ENCODE measurements at places on chromosomes 1 and 21. TPM values are rescaled to one million over a fixed set of nuclear protein-coding genes. Genes with fewer than 3 reads are reported as not detected.

The RORC gene
- 0.75 TPM for total RNA-seq

DNA sequence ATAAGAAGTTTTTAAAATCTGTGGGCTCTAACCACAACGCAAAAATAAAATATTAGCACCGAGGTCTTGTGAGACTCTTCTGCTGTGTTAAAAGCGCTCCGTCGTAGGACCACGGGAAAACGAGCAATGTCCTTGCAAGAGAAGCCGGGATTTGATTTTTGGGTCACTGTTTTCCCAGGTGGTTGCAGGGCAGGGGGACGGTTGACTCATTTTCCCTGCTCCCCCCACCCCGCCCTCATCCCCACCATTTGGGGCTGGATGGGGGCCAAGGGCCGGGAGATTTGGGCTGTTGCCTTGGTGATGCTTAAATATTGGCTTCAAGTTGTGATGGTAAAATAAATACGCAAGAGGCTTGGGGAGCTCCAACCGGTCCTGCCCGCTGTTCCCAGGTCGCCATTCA is 67.6 kb upstream of the SLC25A33 start:
- DNase-seq, result no peak

DNA sequence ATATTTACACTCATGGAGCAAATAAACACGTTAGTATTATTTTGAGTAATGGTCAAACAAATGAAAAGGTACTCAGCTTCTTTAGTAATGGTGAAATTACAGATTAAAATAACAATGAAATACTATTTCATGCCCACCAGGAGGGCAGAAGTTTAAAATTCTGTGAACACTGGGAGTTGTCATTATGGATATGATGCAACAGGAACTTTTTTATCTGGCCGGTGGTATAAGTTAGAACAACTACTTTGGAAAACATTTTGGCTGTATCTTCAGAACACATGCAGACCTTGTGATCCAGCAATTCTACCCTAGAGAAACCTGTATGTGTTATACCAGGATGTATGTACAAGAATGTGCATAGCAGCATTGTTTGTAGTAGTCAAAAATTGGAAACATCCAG is 23.2 kb upstream of the PPP1R8 start:
- DNase-seq, result no peak

DNA sequence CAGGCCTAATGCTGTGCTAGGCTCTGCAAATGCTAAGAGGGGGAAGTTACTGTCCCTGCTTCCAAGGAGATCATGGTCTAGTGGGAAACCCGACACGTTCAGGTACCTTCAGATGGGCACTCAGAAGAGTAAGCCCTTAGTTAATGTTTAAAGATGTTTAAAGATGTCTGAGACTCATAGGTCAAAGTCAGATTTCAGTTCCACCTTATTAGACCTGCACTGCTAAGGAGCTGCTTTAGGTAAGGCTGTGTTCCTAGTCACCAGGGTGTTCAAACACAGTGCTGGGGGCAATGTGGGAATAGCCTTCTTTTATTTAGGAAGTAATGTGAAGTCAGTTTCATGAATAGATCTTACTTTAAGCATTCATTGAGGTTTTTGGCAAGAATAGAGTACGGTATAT is 3.8 kb upstream of the RUSC1 start:
- no peak for DNase-seq

DNA sequence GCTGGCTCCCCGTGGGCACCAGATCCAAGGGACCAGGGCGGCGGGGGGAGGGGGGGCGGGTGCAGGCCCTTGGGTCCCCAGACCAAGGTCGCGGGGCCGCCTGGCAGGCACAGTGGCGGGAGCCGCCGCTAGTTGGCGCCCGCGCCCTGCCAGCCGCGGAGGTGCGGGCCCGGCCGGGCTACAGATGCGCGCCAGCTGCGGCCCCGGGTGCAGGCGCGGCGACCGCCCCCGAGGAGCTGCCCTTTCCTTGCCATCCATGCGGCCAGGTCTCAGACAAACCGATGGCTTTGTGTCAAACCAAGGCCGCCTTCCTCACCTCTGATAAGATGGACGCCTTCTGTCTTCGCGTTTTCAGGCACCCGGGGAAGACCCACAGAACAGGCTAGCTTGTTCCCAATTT is 2.2 kb upstream of the RUNX3 start:
- no peak for DNase-seq

DNA sequence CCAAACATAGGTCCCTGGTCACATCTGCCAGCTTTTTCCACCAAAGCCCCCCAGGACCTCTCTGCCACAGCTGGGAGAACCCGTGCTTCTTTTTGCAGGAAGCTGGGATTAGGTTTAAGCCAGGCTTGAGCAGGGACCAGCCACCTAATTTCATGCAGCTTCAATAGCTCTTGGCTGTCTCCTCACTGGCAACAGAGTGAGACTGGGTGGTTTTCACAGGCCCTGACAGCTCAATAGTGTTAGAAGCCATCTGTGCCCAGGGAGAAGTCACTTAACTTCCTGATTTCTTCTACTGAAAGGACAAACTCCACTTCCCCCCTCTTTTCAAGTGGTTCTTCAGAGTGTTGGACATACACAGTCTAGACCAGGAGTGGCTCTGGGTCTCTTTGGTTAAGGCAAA is 20.4 kb upstream of the SRSF4 start:
- DNase-seq, result no peak

- DNase-seq, result no peak
Measured at GRCh38 chr21:37208056-37208721, 58.9 kb downstream of the VPS26C start.

Measured in esophagus squamous epithelium (tissue), 5 donors.